Epithelial cell of proximal tubule (primary cell): ENCODE measurements at places on chromosomes 7 and 10. TPM values are rescaled to one million over a fixed set of nuclear protein-coding genes. Genes with fewer than 3 reads are reported as not detected.

GRCh38 chr7:86926732-86927131 lies 132.7 kb downstream of the ELAPOR2 start:
- DNase-seq = no peak

Gene C10orf53
- total RNA-seq = not detected in 2 replicates

- peak; percentile 99 for DNase-seq
Observed at GRCh38 chr10:3740157-3740871, 44.7 kb downstream of the KLF6 start.

- no peak for DNase-seq
Observed at GRCh38 chr10:106481598-106482275, 682.8 kb downstream of the SORCS1 start.

GRCh38 chr10:88116481-88116880 lies 253.1 kb downstream of the PTEN start:
- DNase-seq = no peak
